ENCODE measurements at places on chromosomes 6 and 20.

DNA sequence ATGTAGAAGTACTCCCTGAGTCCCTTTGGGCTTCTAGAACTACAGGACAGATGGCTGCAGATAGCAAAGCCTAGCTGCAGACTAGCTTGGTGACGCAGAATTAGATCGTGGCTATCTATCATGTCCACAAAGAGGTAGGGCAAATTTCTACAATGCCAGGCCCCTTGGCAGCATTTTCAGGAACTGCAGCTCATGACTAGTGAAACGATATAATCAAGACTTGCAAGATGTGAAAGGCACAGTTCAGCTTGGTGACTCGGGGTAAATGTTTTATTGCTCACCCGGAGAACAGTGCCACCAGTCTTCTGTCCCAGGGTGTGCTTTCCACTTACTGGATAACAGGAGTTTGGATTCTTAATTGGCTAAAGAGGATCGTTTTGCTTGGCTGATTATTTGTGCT lies 108.7 kb upstream of the LY86 start:
- DNase-seq, result no peak

DNA sequence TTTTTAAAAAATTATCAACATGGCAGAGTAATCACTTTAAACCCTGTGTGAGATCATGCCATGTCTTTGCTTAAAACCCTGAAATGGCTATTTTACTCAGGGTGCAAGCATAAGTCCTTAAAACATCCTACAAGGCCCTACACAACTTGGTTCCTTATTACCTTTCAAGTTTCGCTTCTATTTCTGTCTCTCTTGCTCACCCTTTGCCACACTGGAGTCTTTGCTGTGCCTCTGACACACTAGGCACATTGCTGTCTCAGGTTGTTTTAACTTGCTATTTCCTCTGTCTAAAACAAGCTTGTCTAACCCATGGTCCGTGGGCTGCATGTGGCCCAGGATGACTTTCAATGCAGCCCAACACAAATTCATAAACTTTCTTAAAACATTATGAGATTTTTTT lies 55.6 kb downstream of the KIAA0408 start:
- no peak for DNase-seq

GRCh38 chr6:111850295-111850937 lies 22.8 kb downstream of the FYN start:
- DNase-seq, result no peak

DNA sequence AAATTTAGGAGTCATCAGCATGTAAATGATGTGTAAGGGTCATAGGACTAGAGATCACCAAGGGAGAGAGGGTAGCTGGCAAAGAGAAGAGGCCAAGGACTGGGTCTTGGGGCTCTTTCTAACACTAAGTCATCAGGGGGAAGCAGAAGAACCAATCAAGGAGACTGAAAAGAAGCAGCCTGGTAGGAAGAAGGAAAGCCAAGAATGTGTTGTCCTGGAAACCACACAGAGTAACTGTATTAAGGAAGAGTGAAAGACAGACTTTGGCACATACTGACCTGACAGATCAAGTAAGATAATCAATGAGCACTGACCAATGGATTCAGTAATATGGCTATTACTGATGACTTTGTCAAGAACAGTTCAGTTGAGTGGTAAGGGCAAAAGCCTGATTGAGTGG lies 42.3 kb upstream of the LAMA4 start:
- DNase-seq, result no peak

DNA sequence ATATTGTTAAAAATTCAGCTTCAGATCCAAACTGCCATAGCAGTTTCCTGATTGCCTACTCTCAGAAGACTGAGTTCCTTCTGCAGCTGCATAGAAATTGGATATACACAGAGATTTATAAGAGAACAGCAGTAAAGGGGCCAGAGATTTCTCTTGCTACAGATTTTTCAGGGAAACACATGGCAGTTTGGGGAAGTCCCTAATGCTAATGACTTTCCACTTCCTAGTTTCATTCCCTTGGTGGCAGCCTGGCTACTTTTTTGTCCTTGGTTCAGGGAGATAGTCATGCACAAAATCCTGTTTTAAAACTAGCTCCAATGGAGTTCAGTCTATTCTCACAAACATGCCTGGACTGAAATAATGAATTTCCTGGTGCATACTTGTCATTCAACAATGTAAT lies 125.3 kb upstream of the PLCB4 start:
- no peak for DNase-seq

- no peak for DNase-seq
Measured at GRCh38 chr6:161406646-161407045, 132.8 kb upstream of the AGPAT4 start.

- no peak for DNase-seq
Measured at GRCh38 chr20:3981132-3981452, 34.3 kb downstream of the RNF24 start.

DNA sequence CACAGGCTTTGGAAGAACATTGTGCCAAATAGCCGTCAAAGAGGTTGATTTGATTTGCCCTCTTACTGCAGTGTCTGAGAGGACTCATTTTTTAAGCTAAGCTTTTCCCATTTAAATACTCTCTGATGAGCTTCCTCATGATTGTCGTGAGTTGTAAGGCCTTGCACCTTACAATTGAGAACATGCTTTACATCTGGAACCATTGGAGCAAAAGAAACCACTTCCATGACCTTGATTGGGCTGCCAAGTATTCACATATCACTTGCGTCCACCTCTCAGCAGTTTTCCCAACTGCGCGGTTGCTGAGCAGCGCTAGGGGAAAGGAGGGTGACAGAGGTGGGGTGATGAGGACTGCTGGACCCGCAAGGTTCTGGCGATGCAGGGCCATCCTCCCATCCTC lies 12.3 kb upstream of the LBP start:
- no peak for DNase-seq

DNA sequence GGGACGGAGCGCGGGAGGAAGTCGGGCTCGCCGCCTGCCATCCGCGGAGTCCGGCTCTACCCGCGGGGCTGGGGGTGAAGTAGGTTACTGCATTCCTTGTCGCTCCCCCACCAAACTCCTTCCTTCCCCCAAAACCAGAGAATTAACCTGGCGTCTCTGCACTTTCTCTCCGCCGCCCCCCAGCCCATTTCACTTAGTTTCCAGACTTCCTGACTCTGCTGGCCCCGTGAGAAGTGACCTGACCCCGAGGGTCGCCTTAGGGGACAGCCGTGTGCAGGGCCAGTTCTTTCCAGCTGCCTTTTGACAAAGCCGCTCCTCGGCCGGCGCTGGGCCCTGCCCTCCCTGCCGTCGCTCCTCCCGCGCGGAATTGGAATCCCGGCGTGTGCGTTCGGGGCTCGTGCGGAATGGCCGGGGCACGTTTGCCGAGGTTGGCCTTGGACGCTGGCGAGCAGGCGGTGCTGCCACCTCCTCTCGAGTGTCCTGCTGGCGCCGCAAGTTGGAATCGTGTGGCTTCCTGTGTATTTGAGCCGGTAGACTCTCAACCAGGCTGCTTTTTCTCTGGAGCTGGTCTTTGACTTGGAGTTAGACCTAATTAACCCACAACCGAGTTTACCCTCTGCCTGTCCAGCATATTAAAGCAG lies 650 bp downstream of the DCBLD1 start:
- DNase-seq, result peak; percentile 72

DNA sequence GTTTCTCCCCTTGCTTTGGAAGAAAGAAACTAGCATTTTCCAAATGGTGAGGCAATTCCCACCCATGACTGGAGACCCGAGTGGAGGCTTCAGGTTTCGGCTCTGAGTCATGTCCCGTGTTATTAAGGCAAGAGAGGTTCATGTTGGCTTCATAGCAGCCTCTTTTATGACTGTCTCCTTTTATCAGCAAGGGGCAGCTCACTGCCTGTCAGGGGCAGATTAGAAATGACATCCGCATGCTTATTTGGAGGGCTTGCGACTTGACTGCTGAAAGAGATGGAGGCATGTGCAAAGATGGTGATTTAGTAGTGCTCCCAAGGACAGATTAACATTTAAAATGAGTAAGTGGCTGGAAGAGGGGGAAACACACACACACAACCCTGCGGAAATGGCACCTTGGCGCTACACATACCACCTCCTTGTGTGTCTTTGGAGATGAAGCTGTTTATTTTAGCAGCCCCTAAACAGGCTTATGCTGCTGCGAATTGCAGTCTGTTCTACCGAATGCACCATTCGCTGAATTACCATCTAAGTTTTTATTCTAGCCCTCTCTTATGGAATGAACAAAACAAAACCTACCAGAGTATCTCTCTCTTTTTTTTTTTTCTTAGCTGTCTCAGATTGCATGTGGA lies 52.1 kb upstream of the VSTM2L start:
- no peak for DNase-seq

DNA sequence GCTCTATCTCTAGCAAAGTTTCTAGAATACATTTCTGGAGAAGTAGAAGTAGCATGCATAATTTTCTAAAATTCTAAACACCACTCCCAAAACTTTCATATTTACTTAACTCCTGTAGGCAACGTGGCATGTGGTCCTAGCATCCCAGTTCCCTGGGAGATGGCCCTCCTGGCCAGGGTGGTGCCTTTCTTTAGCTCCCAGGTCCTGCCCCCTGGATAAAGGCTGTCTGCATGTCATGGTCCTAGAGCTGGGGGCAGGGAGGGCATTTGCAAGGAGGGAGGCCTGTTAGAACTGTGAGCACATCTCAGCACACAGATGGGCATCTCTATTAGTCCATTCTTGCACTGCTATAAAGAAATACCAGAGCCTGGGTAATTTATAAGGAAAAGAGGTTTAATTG lies 485.6 kb upstream of the SULF2 start:
- DNase-seq, result no peak

DNA sequence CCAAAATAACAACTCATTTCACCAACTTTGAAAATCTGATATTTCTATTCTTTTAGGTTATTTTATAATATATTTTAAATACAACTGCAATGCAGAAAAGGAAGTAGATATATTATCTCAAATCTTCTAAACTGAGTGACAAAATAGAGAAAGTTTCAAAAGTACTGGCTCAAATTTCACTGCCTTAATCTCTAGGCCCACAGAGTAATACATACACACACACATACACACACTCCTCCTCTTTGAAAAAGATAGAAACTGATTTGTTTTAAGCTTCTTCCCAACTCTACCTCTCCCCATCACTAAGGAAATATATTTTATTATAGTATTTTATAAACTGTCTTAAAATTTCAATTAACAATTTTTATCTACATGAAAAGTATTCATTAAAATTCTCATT lies 36.2 kb downstream of the ARHGAP18 start:
- no peak for DNase-seq

GRCh38 chr6:101102702-101103101 lies 221.6 kb upstream of the ASCC3 start:
- no peak for DNase-seq

- DNase-seq, result peak; percentile 39
Measured at GRCh38 chr6:41306187-41306854, 19.8 kb upstream of the TREM1 start.

- no peak for DNase-seq
Measured at GRCh38 chr6:160362556-160362955, 14.4 kb downstream of the SLC22A3 start.

DNA sequence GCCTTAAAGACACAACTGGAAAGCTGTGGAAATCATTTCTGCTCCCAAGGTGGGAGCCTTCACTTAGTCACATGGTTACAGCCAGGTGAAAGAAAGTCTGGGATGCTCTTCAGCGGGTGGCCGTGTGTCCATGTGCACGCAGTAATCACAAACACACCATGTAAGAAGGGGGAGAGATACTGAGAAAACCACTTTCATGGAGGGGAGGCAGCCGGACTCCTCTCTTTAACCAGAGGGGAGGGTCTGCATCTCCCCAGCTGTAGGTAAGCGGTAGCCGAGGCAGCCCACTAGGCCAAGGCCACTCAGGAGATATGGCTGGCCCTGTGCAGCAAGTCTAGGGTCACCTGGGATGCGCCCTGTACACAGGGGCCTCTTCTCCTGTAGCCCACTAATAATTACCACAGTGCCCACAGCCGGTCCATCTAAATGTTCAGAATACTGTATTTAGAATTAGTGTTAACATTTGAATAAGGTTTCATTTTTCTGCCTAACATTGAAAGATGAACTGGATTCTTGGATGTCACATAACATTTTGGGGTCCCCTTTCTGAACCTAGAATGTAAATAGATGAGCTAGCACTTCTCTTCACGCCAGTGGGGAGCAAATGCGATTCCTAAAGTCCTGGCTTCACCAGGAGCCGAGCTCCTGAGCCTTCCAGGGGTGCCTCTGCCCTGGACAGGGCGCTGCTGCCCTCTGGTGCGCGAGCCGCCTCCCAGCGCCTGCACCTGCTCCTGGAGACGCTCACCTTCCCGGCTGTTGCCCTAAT lies 15.9 kb downstream of the GPR31 start:
- peak; percentile 60 for DNase-seq

- no peak for DNase-seq
Measured at GRCh38 chr6:41332241-41332640, 3.2 kb upstream of the NCR2 start.

- no peak for DNase-seq
Measured at GRCh38 chr20:57844626-57845596, 135.1 kb upstream of the PMEPA1 start.

DNA sequence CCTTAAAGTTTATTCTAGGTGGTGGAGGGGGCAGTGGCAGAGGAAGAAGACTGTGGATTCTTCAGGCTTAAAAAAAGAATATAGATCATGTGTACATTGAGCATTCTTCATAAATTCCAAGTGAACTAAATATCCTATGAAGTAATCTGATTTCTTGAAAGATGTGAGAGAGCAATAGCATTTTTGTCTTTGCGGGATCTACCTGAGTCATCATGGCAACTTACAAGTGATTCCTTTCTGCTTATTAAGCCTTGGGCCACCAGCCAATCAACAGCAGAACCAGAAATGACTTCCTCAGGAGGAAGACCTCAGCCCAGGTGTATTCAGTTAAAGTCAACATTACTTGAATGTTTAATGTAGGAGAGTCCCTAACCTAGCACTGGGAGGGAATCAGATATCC lies 756.9 kb downstream of the TFAP2A start:
- DNase-seq, result no peak

DNA sequence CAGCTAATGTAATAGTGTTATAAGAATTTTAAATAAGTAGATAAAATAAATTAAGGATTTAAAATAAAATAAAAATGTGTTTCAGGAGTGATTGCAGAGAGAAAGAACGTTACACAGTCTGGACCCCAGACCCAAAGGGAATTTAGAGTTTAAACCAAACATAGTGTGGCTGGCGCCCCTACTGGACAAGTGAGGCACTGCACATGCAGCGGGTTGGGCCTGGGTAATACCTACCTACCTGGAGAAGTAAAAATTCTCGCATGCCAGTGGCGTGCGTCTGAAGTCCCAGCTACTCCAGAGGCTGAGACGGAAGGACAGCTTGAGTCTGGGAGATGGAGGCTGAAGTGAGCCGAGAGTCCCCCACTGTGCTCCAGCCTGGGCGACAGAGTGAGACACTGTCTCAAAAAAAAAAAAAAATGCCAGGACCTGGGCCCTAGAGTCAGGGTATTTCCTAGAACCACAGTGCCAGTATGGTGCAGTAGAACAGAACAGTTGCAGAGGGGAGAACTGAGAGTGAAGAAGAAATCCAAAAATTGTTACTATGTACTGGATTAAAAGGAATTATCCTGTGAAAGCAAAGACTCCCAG lies 71.4 kb upstream of the TCF21 start:
- no peak for DNase-seq

DNA sequence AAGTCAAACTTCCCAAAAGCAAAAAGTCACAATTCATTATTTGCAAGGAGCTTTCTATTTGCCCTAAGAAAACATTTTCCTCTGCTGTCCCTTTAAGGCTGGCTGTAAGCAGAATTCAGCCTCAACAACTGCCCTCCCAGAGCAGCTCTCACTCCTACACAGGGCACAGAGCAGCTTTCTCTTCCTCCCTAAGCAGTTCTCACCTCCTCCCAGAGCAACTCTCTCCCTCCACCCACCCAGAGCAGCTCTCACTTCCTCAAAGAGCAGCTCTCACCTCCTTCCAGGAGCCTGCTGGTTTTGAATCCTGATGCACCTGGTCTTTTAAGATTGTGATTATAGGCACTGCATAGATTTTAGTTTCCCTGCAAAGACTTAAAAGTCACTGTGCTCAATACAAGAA lies 120.6 kb upstream of the TMEM181 start:
- DNase-seq, result no peak
